ENCODE measurements at places on chromosomes 3 and 15. TPM values are rescaled to one million over a fixed set of nuclear protein-coding genes. Genes with fewer than 3 reads are reported as not detected.

ZNF445 gene
- 13.3 TPM for total RNA-seq

DUOXA2 gene
- 0.28 TPM for total RNA-seq

DNA sequence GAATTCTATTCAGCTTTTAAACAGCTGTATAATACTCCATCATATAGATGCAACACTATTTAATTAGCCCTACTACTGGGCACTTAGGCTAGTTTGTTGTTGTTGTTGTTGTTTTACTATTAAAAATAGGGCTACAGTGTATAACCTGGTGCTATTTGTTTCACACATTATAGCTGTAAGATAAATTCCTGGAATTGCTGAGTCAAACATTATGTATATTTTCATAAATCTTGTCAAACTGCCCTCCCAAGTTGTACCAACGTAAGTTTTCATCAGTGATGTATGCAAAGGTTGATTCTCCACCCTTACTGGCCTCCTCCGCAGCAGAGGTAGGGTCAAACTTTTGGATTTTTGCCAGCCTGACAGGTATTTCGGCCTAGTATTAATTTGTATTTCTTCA, 3.8 kb upstream of the CEMIP start:
- H3K4me1 ChIP-seq, result no peaks in the 10 kb centered on the region
- no peaks in the 10 kb centered on the region for H3K36me3 ChIP-seq
- H3K27me3 ChIP-seq, result no peaks in the 10 kb centered on the region
- no peak for DNase-seq
- no peak overlapping the region for H3K4me3 ChIP-seq

IL12A gene
- 3.9 TPM for total RNA-seq

- H3K36me3 ChIP-seq, result no peaks in the 10 kb centered on the region
- no peaks in the 10 kb centered on the region for H3K4me1 ChIP-seq
- H3K4me3 ChIP-seq, result peak overlapping the region; percentile 83
- no peak for DNase-seq
- H3K27ac ChIP-seq, result peak overlapping the region; percentile 90
Observed at GRCh38 chr15:78148392-78149067, 632 bp upstream of the IDH3A start.

DNA sequence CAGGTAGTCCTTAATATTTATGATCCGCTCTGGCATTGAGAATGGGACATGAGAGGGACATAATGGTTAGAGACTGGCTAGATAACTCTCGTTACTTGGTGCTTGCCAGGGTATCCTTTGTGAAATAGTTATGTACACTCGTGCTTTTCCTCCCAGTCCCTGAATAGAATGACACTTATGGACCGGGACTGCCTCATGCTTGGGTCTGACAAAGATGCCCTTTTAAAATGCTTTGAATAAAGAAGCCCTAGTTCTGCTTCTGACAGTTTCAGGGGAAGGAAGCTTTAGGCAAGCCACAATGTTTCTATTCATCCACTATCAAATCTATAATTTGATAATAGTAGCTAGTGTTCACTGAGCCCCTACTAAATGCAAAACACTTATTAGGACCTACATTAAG, 29.4 kb downstream of the POLR2M start:
- no peak overlapping the region for H3K27ac ChIP-seq
- DNase-seq, result no peak
- no peak overlapping the region for H3K4me3 ChIP-seq

STAB1 gene
- 119 TPM for total RNA-seq

GRCh38 chr3:189108067-189108466, 63.7 kb upstream of the TPRG1 start:
- no peaks in the 10 kb centered on the region for H3K4me1 ChIP-seq
- H3K36me3 ChIP-seq, result no peaks in the 10 kb centered on the region
- H3K27me3 ChIP-seq, result no peaks in the 10 kb centered on the region
- H3K27ac ChIP-seq, result no peak overlapping the region

CFAP100 gene
- not detected for total RNA-seq

GRCh38 chr3:186044427-186044826, 64.5 kb downstream of the ETV5 start:
- H3K4me3 ChIP-seq, result no peak overlapping the region
- no peaks in the 10 kb centered on the region for H3K27me3 ChIP-seq
- no peak overlapping the region for H3K27ac ChIP-seq
- H3K4me1 ChIP-seq, result peaks cover 7% of the 10 kb centered on the region
- no peak for DNase-seq
- H3K36me3 ChIP-seq, result no peaks in the 10 kb centered on the region

STRA6 gene
- total RNA-seq, result not detected

GRCh38 chr3:83928391-83928790, 1030.4 kb upstream of the CADM2 start:
- H3K4me3 ChIP-seq, result no peak overlapping the region
- no peak overlapping the region for H3K27ac ChIP-seq
- H3K27me3 ChIP-seq, result no peaks in the 10 kb centered on the region
- no peaks in the 10 kb centered on the region for H3K4me1 ChIP-seq

DNA sequence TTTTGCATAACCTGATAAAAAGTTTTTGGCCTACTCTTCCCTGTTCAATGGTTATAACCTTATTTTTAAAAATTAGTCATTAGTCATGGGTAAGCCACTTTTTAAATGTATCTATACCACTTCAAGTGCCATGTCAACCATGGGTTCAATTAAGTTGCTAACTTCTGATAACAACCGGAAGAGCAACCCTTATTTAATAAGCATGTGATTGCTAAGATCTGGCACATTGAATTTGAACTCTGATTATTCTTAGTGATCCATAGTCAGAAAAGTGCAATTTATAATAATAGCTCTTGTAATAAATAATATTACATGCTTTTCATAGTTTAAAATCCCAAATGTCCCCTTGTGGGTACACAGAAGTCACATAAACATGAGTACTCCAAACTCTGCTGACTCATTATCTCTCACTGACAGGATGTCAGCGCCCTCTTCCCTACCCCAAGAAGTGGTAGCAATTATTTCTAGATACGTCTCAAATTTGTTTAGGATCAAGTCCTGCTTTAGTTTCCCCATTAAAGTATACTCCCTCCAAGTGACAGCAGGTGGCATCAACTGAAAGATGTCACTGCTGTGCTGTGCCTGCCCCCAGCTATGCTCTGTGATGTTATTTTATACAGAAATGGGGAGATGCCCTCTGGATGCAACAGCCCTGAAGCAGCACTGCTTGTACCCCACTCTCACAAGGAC, 18.6 kb downstream of the SAMD7 start:
- no peaks in the 10 kb centered on the region for H3K36me3 ChIP-seq
- no peaks in the 10 kb centered on the region for H3K4me1 ChIP-seq
- no peak overlapping the region for H3K27ac ChIP-seq
- no peak overlapping the region for H3K4me3 ChIP-seq
- H3K27me3 ChIP-seq, result no peaks in the 10 kb centered on the region

GRCh38 chr15:86483936-86484335, 404.3 kb downstream of the AGBL1 start:
- no peak for DNase-seq
- no peaks in the 10 kb centered on the region for H3K4me1 ChIP-seq
- H3K27ac ChIP-seq, result no peak overlapping the region
- H3K4me3 ChIP-seq, result no peak overlapping the region
- no peaks in the 10 kb centered on the region for H3K27me3 ChIP-seq

DNA sequence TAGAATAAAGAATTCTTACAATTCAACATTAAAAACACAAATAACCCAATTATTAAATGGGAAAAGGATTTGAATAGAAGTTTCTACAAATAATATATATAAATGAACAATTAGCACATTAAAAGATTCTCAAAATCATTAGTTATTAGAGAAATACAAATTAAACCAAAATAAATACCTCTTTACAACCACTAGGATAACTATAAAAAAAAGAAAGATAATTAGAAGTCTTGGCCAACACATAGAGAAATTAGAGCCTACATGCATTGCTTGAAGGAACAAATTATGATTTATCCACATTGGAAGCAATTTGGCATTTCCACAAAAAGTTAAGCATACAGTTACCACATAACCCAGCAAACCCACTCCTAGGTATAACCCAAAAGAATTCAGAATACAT, 502.3 kb upstream of the UBE2E2 start:
- H3K27me3 ChIP-seq, result no peaks in the 10 kb centered on the region
- H3K4me1 ChIP-seq, result no peaks in the 10 kb centered on the region
- H3K27ac ChIP-seq, result no peak overlapping the region

Data from sigmoid colon (tissue), 7 donors.